ENCODE measurements at places on chromosomes 7 and 10.

DNA sequence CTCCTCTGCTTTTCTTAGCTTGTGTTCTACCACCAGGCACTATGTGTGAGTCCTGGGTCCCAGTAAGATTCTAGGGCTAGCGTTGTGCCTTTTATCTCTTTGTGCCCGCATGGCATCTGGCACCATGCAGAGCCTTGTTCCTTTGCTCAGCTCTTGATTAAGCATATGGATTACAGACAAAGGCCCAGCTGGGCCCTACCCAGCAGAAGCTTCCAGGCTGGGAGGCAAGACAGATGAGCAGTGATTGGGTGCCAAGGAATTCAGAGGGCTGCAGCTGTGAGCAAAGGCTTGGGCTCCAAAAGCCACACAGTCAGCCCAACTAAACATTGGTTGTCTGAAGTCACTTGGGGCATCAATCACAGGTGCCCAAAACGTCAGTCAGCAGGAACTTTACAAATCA is 2.0 kb downstream of the ACSM6 start:
- no peak for DNase-seq

DNA sequence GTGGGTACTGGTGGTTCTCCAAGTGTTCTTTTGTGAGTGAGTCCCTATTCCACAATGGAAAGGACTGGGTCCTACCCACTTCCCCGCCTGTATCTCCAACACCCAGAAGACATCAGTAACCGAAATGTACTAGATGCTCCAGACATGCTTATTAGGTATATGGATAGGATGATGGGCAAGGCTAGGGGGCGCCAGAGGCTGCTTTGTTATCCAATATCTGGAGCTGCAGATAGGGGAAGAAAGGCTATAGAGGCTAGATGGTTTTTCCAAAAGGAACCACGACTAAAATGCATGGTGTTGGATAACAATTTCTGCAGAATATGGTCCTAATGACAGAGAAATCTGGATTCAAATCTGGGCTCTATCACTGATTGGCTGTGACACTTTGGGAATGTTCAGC is 56.2 kb upstream of the TM9SF3 start:
- DNase-seq = peak; percentile 54

DNA sequence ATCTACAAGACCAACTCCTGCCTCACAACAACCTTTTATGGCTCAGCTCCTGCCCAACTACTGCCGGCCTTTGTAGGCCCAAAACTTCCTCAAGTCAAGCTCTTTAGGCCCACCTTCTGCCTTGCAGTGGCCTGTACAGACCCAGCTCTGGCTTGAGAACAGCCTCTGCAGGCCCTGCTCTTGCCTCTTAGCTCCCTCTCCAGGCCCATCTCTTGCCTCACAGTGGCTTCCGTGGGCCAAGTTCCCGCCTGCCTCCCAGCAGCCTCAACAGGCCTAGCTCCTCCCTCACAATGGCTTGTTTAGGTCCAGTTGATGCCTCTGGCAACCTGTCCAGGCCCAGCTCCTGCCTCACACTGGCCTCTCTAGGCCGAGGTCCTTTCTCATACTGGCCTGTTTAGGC is 32.4 kb upstream of the VKORC1L1 start:
- no peak for DNase-seq

GRCh38 chr10:6769704-6770417 is 189.8 kb upstream of the PRKCQ start:
- DNase-seq = no peak

GRCh38 chr10:78249690-78250089 is 216.0 kb downstream of the RPS24 start:
- no peak for DNase-seq
